ENCODE measurements at places on chromosomes 3 and 15.
A peak's percentile ranks its signal among the peaks of the same experiment; 100 is the strongest.

- no peak for DNase-seq
Measured at GRCh38 chr3:14524311-14524711, 15.8 kb downstream of the GRIP2 start.

DNA sequence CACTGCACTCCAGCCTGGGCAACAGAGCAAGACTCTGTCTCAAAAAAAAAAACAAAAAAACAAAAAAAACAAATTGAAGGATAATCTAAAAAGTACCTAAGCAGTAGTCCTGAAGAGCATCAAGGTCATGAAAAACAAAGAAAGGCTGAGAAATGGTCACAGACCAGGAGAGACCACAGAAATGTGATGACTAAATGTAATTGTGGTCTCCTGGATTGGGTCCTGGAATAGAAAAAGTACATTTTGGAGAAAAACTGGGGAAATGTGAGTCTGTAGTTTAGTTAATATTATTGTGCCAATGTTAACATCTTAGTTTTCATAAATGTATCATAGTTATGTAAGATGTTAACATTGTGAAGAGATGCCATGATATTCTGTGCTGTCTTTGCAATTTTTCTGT is 267.5 kb upstream of the NR2E3 start:
- DNase-seq, result no peak

- no peak for DNase-seq
Measured at GRCh38 chr3:132418916-132419315, 1.6 kb downstream of the DNAJC13 start.

- DNase-seq, result no peak
Measured at GRCh38 chr3:38655708-38656300, 6.3 kb upstream of the SCN5A start.

GRCh38 chr3:10982782-10983181 is 9.8 kb upstream of the SLC6A1 start:
- no peak for DNase-seq

- no peak for DNase-seq
Measured at GRCh38 chr15:61830536-61831330, 229.5 kb downstream of the VPS13C start.

- no peak for DNase-seq
Measured at GRCh38 chr15:37112971-37113670, 12.8 kb upstream of the MEIS2 start.

DNA sequence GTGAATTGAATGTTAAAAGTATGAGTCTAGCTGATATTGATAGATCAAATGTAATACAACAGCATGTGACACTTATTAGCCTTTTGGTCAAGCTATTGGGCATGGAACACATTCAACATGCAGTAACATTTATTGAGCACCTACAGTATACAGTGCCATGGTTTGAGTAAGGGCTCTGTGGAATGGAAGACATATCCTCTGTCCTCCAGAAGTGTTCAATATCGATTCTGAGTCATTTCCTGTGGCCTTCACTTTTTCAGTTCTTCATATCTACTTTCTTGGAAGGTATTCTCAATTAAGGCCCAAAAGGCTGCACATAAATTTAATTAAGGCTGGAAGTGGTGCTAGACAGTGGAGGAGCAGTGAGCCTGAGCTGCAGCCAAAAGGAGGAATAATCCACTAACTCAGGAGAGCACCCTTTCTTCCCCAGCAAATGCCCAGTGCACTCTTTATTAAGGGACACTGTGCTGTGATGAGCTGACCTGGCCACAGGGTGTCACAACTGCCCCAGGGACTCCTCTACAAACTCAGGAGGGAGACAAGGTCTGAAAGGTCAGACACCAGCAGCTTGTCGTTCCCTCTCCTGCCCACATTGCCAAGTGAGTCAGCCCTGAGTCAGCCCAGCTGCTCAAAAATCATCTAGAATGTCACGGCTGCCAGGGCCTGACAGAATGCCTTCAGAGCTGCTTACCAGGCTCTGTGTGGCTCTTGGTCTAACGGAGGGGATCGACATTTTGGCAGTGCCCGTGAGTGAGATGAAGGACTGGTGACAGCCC is 544.8 kb downstream of the AGBL1 start:
- peak; percentile 13 for DNase-seq

GRCh38 chr15:98876451-98877369 is 130.9 kb downstream of the PGPEP1L start:
- DNase-seq, result no peak

- no peak for DNase-seq
Measured at GRCh38 chr3:119173325-119173724, at the start of gene UPK1B. TSS of gene UPK1B (plus strand) at chr3:119173598. CDS start at chr3:119186742, 13,144 bp downstream.

GRCh38 chr3:30511524-30512251 is 94.7 kb upstream of the TGFBR2 start:
- DNase-seq, result peak; percentile 93

DNA sequence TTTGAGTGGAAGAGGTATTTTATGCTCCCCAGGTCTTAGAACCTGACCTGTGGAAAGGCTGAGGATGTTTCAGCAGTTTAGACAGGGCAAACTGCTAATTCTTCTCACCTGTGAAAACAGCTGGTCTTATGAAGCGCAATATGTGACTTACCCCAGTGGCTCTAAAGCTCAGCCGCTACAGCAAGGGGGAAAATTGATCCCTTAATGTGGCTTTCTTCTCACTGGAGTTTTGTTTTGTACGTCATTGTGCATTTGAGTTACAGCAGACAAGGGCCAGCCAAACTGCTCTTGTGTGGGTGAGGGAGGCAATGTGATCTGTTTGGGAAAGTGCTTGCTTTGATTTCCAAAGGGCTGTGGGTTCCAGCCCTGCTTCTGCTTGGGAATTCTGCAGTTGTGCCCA is 293.4 kb upstream of the LRRFIP2 start:
- DNase-seq, result no peak

DNA sequence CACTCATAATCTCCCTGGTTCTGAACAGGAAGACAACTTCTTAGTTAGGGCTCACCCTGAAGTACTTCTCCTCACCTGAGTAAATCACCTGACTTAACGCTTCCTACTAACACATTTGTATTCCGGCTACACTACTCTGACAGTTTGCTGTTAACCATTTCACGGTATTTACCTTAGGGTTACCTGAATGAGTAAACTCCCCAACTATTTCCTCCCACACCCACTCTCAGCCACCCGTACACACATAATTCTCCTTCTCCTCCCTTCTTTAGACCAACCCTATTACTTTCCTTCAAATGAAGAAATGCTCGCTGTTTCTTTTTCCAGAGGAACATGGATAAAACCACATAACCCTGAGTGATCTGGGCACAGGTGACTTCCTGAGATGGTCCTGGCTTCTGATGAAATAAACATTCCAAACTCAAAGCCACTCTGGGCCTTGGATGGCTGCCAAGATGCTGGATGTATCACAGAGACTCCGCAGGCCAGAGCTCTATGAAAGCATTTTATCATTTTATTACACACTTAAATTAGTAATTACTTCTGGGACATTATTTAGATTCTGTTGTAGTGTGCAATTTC is 183.6 kb upstream of the ATP11B start:
- no peak for DNase-seq

DNA sequence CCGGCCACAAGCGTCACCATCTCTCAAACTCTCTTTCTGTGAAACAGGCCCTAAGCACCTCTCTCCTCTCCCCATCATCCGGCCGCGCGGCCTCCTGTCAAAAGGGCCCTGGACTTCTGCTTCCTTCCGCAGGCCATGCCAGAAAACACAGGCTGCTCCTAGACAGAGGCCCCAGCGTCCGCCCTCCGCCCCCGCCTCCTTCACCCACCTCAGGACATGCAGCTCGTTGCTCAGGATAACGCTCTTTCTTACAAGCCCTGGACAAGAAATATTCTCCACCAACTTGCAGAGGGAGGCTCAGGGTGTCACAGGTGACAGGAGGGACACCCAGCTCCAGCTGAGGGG is 212.0 kb downstream of the XXYLT1 start:
- DNase-seq, result no peak

GRCh38 chr3:74217467-74217866 is 397.0 kb downstream of the CNTN3 start:
- DNase-seq, result no peak

DNA sequence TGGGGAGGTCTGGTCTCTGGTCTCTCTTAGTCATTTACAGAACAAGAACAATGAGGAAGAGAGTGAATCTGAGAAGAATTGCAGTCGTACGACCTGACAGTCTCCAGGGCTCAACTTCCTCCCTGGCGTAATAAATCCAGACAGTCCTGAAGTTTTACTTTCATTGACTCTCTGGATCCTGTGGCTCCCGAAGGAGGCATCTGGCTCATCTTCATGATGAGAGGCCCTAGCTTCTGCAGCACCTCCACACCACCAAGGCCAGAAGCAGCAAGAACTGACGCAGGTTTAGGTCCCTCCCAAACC is 11.8 kb upstream of the CYFIP1 start:
- DNase-seq, result no peak

GRCh38 chr3:129599073-129599472 is 7.4 kb downstream of the PLXND1 start:
- no peak for DNase-seq

- DNase-seq, result no peak
Measured at GRCh38 chr3:188712248-188712924, 459.4 kb upstream of the TPRG1 start.

GRCh38 chr3:138877226-138877625 is 42.5 kb upstream of the PIK3CB start:
- no peak for DNase-seq

DNA sequence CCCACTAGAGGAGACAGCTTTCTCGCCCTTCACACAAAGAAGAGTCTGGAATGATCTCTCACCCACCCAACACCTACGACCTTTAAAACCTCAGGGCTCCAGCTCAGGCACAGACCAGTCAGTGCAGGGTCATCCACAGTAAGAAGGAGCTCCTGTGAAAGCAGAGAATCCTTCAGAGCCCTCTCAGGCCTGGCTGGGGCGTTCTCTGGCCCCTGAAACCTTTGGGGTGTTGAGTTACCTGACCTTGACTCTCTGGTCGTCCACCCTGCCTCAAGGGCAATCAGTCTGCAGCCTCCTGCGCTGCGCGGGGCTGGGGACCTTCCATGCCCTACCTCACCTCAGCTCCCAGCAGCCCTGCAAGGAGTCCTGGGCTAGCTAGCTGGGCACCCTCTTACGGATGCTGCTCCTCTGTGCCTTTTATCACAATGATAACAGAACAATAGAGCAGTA is 106.2 kb downstream of the ADCY5 start:
- no peak for DNase-seq

DNA sequence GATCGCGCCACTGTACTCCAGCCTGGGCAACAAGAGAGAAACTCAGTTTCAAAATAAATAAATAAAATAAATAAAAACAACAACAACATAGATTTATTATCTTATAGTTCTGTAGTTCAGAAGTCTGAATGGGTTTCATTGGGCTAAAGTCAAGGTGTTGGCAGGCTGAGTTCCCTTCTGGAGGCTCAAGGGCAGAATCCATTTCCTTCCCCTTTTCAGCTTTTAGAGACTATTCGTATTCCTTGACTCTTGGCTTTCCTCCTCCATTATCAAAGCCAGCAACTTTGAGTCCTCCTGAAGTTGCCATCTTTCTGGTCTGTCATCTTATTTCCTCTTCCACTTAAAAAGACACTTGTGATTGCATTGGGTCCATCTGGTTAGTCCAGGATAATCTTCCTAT is 12.1 kb downstream of the BLM start:
- DNase-seq, result no peak

DNA sequence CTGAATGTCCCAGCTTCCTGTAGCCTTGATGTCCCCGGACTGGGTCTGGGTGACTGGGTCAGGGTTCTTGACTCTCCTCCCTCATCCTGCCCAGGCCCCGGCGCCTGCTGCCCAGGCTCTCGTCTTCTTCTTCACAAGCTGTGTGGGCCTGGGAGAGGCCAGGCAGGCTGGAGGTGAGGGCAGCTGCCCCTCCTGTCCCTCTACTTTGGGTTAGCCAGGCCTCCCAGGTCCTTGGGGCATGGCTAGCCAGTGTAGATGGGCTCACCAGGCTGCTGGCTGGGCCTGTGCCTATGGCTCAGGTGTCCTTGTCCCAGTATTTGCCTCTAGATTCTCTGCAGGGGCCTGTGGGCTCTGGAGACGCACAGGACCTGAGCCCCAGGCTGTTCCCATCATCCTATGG is 31.8 kb downstream of the TKT start:
- DNase-seq, result no peak

GRCh38 chr15:66115568-66116206 is 137.9 kb downstream of the MEGF11 start:
- DNase-seq, result no peak

DNA sequence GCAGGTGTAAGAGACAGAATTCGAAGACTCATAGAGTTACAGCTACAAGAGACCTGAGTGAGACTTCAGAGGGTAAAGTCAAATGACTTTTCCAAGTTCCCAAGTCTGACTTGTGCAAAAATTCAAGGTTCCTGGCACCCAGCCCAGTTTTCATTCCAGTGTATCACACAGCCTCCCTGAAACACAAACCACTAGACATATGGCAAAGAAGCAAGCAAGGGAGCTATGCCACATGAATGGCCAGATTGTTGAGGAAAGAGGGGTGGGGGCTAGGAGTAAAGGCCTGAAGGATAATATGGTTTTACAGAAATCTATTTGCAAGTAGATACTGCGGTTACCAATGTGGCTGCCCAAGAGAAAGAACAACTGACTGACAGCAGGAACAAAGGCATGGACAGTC is 301.2 kb downstream of the MECOM start:
- DNase-seq, result no peak

GRCh38 chr15:101043911-101044624 is 124.9 kb downstream of the LRRK1 start:
- no peak for DNase-seq

GRCh38 chr3:81268526-81268925 is 492.9 kb downstream of the GBE1 start:
- DNase-seq, result no peak

- no peak for DNase-seq
Measured at GRCh38 chr3:147361454-147362420, 44.6 kb downstream of the ZIC4 start.

- peak; percentile 10 for DNase-seq
Measured at GRCh38 chr3:186057594-186057993, 51.3 kb downstream of the ETV5 start.

DNA sequence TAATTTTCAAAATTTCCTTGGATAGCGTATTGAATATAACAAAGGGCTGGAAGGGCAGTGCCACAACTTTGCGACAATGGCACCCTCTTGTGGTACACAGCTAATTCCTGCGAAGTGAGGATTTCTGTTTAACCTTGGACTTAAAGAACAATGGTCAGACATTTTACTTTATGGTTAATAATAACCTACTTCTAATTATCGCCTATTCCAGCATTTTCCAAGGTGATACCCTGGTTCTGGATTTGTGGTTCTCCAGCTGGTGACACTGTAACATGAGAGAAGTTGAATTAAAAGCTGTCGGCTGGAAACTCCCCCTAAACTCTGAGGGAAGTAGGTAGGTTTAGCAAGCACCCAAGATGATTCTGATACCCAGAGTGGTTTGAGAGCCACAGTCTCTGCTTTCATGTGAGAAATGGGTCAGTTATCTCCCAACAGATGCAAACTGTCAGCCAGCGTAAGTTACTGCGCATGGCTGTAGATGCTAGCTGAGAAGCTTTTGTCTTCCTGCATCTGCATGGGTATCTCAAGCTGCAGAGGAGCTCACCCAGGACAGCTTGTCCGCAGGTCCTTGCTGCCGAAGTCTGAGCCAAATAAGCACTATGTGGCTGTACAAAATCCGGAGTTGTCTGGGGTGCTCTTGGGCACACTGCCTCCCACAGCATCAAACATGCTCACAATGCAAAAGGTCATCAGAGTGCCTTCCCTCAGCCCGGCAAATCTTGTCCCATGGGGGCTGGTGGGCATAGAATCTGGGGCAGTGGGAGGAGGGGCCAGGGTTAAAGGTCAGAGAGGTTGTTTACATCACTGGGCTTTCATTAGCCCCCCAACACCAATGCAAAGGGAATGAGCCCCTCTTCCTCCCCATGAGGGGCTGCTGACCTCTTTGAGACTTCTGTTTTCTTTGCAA is 6.6 kb upstream of the CHSY1 start:
- DNase-seq, result no peak
